ENCODE measurements at places on chromosomes 16 and 17. TPM values are rescaled to one million over a fixed set of nuclear protein-coding genes. Genes with fewer than 3 reads are reported as not detected.

- no peak for DNase-seq
Measured at GRCh38 chr17:38341035-38341721, 2.6 kb downstream of the GPR179 start.

- no peak for DNase-seq
Measured at GRCh38 chr17:6374761-6375312, 60.1 kb downstream of the AIPL1 start.

GRCh38 chr17:77466596-77467223 is 325.9 kb downstream of the SEC14L1 start:
- no peak for DNase-seq

MMP15 gene
- polyA plus RNA-seq = 32.4 TPM

C16orf95 gene
- polyA plus RNA-seq = 4.2 TPM

DNA sequence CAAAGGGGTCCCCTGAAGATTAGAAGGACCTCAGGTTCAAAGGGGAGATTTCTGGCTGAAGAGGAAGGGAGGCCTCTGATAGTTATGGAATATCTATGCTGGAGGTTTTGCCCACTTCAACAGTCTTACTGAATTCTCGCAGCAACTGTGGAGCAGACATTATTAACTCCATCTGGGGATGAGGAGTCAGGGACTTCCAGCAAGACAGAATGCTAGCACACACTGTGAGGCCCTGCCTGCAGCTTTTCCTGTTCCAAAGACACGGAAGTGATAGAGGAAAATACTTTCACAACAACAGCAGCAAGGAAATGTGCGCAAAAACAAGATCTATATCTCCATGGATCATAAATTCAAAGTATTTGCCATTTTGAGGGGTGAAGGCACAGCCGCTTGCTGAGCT is 72.8 kb downstream of the RPH3AL start:
- DNase-seq = no peak

GRCh38 chr16:17271687-17272086 is 199.1 kb downstream of the XYLT1 start:
- DNase-seq = peak; percentile 55

PLLP gene
- polyA plus RNA-seq = 4.3 TPM

UMOD gene
- 1.8 TPM for polyA plus RNA-seq
